ENCODE measurements at places on chromosomes 1 and 21. TPM values are rescaled to one million over a fixed set of nuclear protein-coding genes. Genes with fewer than 3 reads are reported as not detected.

DYRK3 gene
- polyA plus RNA-seq = not detected

CYP4B1 gene
- polyA plus RNA-seq = not detected

SLAMF6 gene
- 95.9 TPM for polyA plus RNA-seq

SIM2 gene
- polyA plus RNA-seq = not detected

CLCA4 gene
- not detected for polyA plus RNA-seq

GRCh38 chr1:14413819-14414490 is 184.5 kb upstream of the KAZN start:
- no peak for DNase-seq

DNA sequence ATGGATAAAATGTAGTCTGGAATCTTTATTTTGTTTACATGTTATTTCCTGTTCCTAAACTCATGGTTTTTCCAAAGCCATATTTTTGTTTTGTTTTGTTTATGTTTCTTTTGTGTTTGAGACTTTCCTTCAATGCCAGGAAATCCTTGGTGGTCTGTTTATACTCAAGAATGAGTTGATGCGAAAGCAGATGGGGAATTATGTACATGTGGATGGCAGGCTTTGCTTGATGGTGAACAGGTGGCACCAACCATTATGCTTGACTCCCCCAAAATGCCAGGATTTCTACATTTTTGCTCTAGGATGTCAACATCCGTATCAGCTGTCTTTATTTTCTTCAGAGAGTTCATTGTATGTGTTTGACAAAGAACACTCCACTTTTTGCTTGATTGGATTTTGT is 448.5 kb downstream of the PRDM2 start:
- no peak for DNase-seq

DNA sequence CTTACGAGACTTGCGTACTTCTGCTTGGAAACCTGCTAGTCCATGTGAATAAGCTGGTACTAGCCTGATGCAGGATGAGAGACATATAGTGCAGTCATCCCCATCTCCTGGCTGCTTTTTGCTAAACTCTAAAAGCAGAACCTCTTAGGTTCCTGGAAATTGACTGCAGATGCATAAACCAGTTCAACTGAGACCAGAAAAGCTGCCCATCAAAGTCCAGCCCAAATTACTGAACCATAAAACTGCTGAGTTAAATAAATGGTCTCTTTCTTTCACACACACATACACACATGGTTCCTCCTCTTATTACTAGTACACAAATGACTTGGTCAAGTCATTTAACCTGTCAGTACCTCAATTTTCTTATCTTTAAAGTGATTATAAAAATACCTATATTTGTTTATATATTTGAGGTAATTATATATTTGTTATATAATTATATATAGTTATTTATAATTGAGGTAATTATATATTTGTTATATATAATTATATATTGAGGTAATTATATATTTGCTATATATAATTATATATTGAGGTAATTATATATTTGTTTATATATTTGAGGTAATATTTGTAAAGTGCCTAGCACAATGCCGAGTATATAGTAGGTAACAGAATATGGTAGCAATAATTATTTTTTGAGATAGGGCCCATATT is 25.2 kb upstream of the RABGAP1L start:
- DNase-seq = no peak

GRCh38 chr1:18751425-18751824 is 108.0 kb downstream of the TAS1R2 start:
- DNase-seq = no peak

DNA sequence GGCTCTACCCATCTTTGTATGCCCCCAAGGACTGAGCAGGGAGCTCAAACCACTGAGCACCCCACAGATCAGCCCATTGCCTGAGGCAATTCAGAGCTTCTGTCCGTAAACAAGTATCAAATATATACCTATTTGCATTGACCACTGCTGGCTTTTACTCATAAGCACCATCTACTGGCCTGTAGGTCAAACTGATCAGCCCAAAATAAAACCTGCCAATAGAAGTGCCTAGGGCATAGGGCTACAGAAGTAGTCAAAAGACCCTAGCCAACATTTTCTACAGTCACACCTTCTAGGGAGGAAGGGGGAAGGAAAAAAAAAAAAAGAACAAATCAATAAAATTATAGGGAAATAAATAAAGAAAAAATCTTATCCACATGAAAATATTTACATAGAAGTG is 5.3 kb upstream of the LCE3D start:
- DNase-seq = no peak

DNA sequence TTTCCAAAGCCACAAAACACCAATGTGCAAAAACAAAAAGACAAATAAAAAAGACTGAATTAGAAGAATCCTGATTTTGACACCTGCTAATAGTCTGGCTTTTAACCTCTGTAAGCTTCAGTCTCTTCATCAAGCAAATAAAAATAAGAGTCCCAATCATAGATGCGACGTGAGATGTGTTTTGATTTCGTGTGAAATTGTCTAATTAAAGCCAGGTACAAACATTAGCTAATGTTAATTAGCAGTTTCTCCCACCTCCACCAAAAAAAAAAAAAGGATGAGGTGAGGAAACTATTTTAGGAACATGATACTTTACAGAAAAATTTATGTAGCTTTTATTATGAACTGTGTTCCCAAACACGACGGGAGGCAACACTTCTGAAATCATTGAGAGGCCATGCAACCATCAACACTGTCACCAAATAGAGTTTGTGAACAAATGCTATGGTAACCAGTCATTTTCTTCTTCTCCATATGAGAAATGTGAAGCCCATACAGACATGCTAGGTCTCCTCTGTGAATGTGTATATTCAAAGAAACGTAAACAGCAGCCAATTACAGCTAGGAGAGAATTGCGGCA is 6.7 kb upstream of the EVI5 start:
- no peak for DNase-seq

DNA sequence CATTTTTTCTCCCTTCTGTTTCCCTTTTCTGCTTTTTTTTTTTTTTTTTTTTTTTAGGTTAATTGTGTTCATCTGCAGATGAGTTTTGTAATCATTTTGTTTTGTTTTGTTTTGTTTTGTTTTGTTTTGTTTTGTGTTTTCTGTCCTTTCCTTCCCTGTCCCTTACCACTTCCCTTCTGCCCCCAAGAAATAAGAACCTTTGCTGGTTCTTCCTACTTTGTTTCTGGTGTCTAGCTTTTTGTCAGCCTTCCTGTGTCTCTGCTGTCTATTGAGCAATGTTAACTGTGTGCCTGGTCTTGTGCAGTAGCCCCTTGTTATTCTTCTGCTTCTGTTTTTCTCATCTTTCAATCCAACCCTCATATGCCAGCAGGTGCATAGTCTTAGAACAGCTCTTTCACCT is 46.0 kb downstream of the MPZL1 start:
- DNase-seq = no peak

DNA sequence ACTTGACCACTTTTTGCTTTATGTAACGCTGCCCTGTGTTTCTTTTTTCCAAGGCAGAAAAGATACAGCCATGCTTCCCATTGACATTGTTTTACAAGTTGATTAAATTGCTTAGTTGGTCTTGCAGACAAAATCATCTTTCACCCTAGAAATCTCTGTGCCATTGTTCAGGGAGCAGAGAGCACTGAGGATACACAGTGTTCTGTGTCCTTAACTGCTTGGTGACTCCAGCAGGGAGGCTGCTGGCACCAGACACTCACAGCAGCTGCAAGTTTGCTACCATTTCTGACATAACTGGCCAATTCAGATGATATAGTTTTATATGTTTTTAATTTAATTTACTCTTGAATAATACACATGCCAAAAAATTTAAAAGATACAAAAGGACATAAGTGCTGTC is 118.7 kb downstream of the RGS2 start:
- DNase-seq = no peak

DNA sequence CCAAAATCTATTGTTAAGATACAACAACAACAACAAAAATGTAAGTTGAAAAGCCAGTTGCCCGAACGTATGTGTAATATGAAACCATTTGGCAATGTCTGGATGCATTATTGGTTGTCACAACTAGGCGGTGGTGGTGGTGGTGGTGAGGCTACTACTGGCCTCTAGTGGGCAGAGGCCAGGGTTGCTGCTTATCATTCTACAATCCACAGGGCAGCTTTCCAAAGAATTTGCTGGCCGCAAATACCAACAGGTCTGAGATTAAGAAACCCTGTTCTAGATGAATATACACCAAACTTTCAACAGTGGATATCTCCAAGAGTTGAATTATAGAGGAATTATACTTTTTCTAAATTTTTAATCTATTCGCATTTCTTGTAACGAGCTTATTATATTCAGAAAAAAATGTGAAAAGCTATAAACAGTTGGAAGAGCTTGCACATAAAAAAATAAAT is 26.8 kb upstream of the ZNF697 start:
- DNase-seq = no peak

DNA sequence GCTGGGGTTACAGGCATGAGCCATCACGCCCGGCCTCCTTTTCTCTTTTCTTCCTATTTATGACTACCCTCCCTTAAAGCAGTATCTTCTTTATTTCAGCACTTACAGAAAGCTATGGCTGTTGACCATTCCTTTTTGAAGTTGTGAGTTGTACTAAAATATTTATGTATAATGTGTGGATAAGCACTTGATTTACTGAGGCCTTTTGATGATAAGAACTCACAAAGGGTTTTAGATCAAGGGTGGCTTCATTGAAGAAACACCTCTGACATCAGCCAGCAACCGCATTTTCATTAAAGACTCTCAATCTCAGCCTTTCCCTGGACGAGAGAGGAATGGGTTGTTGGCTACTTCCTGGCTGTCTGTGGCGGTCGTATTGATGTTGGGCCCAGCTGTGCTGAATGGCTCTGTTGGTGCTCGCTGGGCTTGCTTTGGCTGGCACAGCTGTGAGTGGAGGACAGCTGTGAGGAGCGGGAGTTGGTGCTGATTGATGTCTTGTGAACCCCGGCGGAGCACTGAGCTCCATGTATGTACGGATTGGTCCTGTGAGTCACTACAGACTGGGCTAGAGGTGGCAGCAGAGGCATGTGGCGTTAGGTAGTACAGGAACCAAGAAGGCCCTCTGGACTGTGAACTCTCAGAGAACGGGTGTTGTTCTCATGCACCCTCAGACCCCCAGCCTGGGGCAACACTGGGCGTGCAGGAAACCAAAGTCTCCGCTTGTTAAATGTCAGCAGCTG is 208.8 kb downstream of the KIF26B start:
- DNase-seq = no peak

DNA sequence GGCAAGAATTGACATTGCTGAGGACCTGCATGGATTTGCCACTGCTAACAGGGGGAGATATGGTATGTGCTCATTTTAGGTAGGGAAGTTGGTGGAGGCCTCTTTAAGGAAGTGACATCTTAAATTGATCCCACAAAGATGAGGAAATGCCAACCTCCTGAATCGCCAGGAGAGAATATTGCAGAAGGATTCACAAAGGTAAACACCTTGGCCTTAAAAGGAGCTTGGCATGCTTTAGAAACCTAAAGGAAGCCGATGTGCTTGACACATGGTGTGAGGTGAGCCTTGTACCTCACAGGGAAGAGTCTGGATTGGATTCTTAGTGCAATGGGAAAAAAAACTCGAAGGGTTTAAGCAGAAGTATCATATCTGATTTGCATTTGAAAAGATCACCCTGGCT is 470.5 kb upstream of the DAB1 start:
- DNase-seq = no peak

DNA sequence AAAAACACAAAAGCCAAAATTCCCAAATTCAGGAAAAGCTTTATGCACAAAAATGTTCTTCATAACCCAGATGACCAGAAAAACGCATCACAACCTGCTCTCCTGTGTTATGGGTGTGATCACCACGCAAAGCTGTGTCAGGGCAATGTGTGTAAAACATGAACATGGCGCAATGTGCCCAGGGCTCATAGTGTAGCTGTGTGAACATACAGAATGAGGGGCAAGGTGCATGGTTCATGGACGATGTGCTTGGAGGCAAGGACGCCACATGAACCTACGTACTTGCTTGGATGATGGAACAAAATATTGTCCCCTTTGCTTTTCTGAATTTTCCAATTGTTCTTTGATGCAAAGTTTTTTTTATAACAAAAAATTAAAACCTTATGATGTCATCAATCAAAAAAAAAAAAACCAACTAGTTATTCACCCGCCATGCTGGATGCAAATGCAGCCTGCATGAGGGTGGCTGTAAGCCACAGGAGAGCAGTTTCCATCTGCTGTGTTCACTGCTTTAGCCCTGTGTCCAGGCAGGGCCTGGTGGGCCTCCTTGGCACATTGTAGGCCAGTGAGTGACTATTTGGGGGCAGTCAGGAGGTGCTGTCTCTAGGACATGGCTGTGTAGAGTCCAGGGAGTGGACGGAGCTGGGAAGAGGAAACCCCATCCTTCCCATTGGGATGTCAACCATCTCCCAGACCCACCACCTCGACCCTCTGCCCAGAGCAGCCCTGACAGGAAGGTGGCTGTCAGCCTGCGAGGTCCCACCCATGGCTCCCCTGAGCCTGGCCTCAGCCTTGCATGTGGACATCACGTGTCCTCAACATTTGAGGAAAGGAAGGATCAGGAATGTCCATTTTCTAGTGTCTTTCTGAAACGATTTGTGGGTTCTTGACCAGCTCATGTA is 13.6 kb downstream of the KRTAP10-1 start:
- DNase-seq = no peak
